Activated CD4-positive, alpha-beta T cell treated with anti-CD3 and anti-CD28 coated beads, Interleukin-2, Interleukin-4, amounts not matched to agents 100 ng/mL and 50 ng/mL, durations not matched to agents 16 hours and 8 hours (primary cell): ENCODE measurements at places on chromosomes 4 and X.
A peak's percentile ranks its signal among the peaks of the same experiment; 100 is the strongest.

- DNase-seq, result peak; percentile 42
Observed at GRCh38 chr4:4524364-4524763, 17.5 kb downstream of the STX18 start.

DNA sequence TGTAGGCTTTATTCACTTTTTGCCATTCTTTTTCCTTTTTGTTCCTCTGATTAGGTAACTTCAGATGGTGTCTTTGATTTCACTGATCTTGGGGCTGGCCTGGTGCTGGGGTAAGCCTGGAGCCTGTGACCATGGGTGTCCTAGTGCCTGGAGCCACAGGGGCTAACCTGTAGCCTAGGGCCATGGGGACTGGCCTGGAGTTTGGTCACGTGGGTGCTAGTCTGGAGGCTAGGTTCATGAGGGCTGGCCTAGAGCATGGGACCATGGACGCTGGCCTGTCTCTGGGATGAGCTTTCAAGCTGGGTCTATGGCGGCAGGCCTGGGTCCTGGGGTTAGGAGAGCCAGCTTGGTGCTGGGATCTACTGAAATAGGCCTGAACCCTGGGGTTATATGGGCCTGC is 32.2 kb upstream of the ALG13 start:
- no peak for DNase-seq

- DNase-seq, result peak; percentile 25
Observed at GRCh38 chrX:13747836-13748235, 13.3 kb downstream of the OFD1 start.

- no peak for DNase-seq
Observed at GRCh38 chr4:169823685-169824084, 65.9 kb upstream of the HPF1 start.

DNA sequence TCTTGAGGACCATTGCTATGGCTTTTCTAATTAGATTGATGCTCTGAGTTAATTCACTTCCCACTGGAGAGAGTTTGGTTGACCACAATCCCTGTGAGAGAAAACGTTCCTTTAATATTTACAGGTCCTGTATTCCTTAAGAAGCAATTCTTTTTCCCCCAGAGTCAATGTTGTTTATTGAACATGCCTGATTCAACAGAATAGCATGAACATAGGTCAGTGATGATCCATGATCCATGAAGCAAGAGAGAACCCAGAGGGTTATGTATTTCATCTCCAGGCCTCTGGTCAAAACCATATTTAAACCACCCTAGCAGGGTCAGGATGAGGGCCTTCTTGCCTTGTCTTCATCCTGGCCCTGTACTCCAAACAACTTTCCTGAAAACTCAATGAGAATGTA is 39.4 kb upstream of the EFHC2 start:
- DNase-seq, result no peak

DNA sequence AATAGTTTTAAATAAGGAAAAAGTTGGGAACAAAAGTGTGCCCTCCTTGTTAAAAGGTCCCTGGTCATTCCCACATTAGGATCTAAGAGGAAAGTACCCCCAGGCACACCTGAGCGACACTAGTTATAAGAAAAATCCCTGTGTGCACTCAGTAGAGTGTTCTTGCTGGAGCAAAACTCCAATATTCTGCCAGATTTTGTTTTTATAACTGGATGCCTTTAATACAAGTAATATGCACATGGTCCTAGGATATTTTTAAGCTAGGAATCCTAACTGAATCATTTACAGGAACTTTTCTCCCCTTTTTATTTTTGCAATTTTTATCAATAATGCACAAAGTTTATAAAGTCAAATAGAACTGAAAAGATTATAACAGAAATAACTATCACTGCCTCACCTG is 68.6 kb downstream of the BEND4 start:
- no peak for DNase-seq

DNA sequence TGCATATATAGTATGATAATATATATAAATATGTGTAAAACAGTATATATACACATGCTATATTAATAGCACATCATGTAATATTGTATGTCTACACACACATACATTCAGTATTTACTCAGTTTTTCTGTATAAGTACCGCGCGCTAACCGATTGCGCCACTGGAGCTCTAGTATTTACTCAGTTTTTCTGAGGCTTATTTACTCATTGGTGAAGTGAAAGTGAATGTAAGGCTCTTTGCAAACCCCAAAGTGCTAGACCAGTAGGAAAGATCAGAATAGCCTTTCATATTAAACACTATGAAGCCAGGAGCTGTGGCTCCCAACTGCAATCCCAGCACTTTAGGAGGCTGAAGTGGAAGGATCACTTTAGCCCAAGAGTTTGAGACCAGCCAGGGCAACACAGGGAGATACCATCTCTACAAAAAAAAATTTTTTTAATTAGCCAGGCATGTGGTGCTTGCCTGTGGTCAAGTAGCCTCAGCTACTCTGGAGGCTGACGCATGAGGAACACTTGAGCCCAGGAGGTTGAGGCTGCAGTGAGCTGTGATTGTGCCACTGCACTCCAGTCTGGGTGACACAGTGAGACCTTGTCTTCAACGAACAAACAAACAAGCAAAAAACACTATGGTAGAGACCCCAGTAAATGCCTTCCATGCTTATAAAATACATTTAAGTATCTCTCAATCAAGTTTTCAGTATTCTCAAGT is 125.8 kb downstream of the KIT start:
- DNase-seq, result no peak

GRCh38 chr4:101667348-101667747 is 123.2 kb upstream of the BANK1 start:
- DNase-seq, result no peak

DNA sequence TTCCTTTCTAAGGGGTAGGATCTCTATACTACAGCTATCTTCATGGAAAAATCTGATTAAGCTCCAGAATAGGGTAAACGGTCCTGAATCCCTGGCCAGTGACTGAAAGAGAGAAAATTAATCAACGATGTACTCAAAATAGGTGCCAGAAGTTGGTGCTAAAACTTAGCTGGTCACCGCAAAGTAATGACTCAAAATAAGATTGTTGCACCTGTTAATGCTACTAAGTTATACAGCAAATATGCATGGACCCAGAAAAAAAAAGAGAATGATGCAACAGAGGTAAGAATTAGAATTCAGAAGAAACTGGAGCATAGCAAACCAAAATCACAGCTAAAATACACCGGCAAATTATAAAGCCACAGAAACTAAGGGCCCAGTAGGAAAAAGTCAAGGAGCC is 239.7 kb upstream of the FAM241A start:
- no peak for DNase-seq

DNA sequence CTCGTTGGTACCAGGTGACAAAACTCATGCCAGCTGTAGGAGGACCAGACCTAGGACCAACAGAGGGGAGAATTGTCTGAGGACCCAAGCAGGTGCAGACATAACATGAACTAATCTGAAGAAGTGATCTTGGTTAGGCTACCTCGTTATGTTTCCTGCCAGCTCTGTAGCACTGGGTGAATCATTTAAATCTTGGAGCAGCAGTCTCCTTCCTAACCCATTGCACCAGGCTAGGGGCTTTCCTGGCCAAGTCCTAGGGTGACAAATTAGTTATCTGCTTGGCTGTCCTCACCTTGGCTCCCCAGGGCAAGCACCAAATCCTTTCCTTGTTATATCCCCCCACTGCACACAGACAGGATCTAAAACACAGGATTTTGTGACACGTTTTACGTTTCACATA is 87.8 kb downstream of the WWC2 start:
- no peak for DNase-seq
